ENCODE measurements at places on chromosomes 1 and 21. TPM values are rescaled to one million over a fixed set of nuclear protein-coding genes. Genes with fewer than 3 reads are reported as not detected.

GRCh38 chr1:24133819-24134218, 9.1 kb downstream of the IL22RA1 start:
- DNase-seq = no peak

The GLIS1 gene
- polyA plus RNA-seq = 5.8 TPM

The CFHR2 gene
- polyA plus RNA-seq = 0.23 TPM

The MANEAL gene
- polyA plus RNA-seq = not detected

DNA sequence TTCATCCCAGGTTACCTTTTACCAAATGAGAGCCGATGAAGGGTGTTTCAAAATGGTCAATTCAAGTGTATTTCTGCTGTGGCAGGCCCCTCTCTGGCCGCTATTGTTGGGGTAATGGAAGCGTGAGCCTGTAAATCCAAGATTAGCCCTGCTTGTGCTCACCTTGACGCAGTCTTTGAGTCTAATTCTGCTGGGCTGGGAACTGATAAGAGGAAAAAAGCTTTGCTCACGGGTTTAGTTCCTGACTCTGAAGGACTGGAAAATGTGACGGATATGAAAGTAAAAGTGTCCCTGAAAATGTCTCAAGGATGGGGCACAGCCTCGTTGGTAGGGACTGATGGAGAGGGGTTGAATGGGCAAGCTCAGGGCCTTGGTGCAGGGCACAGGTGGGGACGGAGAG, 125.9 kb upstream of the GALNT2 start:
- no peak for DNase-seq

DNA sequence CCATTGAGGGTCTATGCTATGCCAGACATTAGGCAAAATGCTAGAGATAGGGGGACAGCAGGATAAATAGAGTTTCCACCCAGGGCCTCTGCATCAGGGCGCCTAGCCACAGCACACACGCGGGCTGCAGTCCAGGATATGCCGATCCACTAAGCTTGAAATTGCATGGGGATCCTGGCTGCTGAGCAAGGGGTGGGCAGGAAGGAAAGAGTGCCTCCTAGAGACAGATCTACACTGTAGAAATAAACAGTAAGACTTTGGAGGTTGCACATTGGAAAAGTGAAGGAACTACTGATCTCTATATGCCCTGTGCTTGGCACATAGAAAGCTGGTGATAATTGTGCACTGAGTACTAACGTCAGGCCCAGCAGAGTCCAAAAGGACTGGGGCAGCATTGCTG, 411.1 kb downstream of the PRDM2 start:
- DNase-seq = no peak

- no peak for DNase-seq
Observed at GRCh38 chr1:59552007-59552406, 255.1 kb downstream of the FGGY start.

DNA sequence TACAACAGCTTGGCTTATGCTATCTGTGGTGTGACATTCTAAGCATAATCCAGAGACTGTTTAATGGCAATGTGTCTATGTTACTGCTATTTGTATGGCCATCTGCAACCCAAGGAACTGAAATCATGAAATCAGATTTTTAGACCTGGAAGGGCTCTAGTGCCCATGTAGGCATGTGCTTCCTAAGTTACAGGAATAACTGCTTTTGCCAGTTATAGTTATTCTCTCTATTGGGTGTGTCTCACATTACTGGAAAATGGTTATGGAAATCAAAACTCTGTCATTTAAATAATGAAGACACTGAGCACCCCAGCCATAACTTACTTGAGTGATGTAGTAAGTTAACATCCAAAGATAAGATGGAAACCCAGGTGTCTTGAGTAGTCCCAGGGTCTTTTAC, 12.6 kb upstream of the JUN start:
- no peak for DNase-seq

The SPATA46 gene
- not detected for polyA plus RNA-seq

The NPL gene
- polyA plus RNA-seq = 8.6 TPM

GRCh38 chr1:219542828-219543518, 69.9 kb downstream of the ZC3H11B start:
- no peak for DNase-seq

Measured in muscle of arm (tissue), 14 donors.